ENCODE measurements at places on chromosomes 12 and 14. TPM values are rescaled to one million over a fixed set of nuclear protein-coding genes. Genes with fewer than 3 reads are reported as not detected.

The PTPRR gene
- total RNA-seq = not detected

The NRIP2 gene
- not detected for total RNA-seq

The RGS6 gene
- total RNA-seq = 0.16 TPM

The FAM181A gene
- total RNA-seq = not detected

The NOS1 gene
- total RNA-seq = not detected

The CLEC1B gene
- total RNA-seq = not detected

The APOLD1 gene
- total RNA-seq = 11.0 TPM

The TSFM gene
- total RNA-seq = 35.0 TPM

The KITLG gene
- total RNA-seq = not detected

The SDR39U1 gene
- 47.6 TPM for total RNA-seq

The SPTLC2 gene
- 76.5 TPM for total RNA-seq

The NKX2-8 gene
- not detected for total RNA-seq

The RPL6 gene
- 1,130 TPM for total RNA-seq

The ASB2 gene
- total RNA-seq = 15.8 TPM

The PRB2 gene
- total RNA-seq = not detected

The DIO3 gene
- not detected for total RNA-seq

The TXNDC16 gene
- total RNA-seq = 9.5 TPM

The SRRM4 gene
- not detected for total RNA-seq

The CCDC177 gene
- total RNA-seq = not detected

The ANAPC7 gene
- 64.3 TPM for total RNA-seq

Data from activated CD8-positive, alpha-beta T cell treated with anti-CD3 and anti-CD28 coated beads, Interleukin-2, amount 10 ng/mL, durations not matched to agents 7 days and 5 days (primary cell).